ENCODE measurements at places on chromosomes 7 and 10.

GRCh38 chr7:79590916-79591623 lies 137.6 kb upstream of the MAGI2 start:
- DNase-seq: no peak

DNA sequence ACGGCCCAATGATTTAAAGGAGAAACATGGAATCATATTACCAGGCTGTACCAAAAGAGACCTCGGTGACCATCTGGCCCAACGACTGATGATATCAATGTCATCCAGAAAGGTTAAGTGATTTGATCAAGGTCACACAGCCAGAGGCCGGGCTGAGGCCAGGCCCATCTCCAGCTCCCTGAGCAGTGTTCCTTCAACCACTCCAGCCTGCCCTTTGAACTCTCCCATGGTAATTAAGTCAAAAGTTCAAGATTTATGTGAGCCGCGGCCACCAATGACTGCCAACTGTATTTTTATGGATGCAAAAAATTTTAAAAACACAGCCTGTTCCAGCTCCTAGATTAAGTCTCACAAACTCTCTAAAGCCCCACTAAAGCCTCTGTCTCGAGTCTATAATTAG lies 41.8 kb downstream of the FGFR2 start:
- no peak for DNase-seq

DNA sequence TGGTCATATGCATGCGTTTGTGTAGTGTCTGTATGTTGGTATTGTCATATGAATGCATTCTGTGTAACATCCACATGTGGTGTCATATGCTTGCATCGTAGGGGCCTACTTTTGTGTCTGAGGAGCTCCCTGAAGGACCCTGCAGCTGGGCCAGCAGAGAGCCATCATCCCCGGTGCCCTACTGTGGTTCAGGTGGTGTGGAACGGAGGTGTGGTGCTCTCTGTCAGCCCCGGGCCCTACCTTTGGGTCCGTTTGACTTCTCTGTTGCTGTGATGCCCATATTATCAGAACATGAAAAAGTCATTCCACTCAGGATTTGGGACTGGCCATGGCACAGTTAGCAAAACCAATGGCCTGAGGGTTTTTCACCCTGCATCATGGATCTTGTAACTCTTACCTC lies 217.9 kb downstream of the ADARB2 start:
- no peak for DNase-seq

DNA sequence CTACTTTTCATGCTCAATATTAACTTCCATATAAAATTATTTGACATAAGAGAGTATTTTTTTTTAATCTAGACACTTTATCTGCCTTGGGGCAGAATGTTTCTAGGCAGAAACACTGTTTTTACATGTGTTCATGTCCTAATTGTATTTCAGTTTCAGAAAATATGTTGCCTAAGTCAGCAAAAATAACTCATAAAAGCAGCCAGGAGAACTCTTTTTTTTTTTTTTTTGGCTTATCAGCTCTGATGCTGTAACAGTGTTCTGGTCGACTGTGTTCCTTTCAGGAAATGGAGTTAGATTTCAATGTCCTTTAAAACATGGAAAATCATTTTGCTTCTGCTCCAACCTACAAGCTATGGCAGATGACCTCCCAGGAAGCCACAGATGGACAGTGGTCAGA lies 63.2 kb upstream of the OPALIN start:
- no peak for DNase-seq

DNA sequence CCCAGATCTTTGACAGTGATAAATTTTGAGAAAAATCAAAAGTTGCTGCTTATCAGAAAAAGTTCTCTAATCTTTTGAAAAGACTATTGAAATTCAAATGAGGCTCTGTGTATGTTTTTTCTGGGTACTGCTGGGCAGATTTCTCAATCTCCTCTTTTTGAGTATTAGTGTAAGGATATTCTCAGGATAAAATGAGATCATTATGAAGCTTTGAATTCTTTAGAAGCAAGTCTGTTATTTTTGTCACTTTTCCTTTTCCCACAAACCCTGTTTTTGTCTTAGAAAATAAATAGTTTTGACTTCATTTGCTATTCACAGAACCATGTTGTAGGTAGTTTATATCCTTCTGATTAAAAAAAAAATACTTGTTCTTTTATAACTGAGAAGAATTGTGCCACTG lies 7.9 kb downstream of the STAM start:
- no peak for DNase-seq

DNA sequence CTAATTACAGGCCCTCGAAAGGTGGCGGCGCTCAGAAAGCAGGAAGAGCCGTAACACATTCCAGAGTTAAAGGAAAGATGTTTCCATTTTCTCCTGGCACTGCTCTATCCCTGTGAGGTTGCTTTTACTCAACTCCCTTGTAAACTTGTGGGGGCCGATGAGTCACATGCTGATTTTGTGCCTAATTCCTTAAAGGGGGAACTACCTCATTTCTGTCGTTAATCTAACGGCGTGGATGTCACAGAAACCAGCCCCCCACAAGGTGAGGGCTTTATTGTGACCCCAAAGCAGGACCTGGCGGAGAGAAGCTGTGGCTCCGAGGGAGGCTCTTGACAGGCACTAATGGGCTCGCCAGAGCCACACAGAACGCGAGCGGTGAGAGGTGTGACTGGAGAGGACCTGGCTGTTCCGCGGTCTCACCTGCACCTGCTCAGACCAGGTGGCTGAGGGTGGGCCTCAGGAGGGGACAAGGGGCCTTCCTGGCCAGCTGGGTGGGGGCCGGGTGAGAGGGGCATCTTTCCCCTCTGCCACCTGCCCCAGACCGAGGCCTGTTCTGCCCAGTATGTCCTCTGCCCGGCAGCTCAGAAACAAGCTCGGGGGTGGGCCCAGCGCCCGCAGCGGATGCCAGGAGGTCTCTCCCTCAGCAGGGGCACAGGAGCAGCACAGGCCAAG lies 50.9 kb downstream of the CALML3 start:
- DNase-seq: no peak

- DNase-seq: no peak
These were observed 5.0 kb downstream of the NAPEPLD start for GRCh38 chr7:103143868-103144267.

- DNase-seq: no peak
These were observed 427.1 kb upstream of the GALNT17 start for GRCh38 chr7:70704831-70705346.

DNA sequence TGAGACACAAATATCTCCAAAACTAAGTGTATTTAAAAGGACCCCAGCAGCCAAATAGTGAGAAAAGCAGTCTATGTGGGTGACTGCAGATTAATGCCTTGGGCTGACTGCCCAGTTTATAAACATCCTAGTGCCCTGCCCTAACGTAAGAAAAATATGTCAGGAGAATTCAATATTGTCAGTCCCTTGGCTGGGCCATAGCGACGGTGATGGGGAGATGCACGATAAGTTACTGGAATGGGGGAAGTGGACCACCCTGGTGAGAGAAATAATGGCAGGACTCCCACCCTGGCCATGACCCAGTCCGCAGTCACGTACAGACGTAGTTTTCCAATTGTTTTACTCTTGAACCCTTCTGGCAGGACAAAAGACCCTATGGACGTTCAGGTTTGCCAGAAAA lies 48.0 kb downstream of the JCAD start:
- DNase-seq: no peak

- no peak for DNase-seq
These were observed 11.8 kb downstream of the CFAP69 start for GRCh38 chr7:90256778-90257177.

DNA sequence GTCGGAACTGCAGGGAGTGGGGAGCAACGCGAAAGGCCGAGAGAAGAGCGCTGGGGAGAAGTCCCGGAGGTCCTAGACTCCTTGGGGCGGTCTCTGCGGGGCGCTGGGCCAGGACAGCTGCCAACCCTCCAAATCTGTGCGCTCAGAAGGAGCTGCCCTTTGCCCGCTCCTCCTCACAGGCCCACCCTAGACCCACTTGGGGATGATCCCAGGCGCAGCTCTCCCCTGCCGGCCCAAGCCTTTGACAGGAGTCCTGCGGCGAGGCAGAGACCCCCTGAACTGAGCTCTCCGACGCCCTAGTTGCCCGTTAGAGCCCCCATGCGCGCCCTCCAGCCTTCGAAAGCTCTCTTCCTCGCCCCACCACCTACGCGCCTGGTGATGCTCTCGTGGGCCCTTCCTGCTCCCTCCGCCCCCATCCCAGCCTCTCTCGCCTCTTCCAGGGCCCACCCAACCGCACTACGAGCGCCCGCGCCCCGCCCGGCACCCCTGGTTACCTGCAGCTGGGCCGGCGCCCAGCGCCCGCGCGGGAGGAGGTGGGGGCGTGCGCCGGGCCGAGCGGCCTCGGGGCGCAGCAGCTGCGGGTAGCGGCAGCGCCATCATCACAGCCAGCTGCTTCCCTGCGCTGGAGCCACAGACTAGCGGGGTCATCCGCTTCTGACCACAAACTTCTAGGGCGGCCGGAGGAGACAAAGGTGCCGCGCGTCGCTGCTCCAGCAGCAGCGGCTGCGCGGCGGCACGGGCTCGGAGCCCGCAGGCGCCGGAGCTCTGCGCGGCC lies 353.4 kb downstream of the DNAJB6 start:
- no peak for DNase-seq

- peak; percentile 52 for DNase-seq
These were observed 142.4 kb downstream of the SH3PXD2A start for GRCh38 chr10:103712898-103713498.

- DNase-seq: no peak
These were observed 135.8 kb downstream of the KCNMA1 start for GRCh38 chr10:77501846-77502261.

GRCh38 chr7:140214075-140214684 lies 37.4 kb upstream of the KDM7A start:
- DNase-seq: no peak

DNA sequence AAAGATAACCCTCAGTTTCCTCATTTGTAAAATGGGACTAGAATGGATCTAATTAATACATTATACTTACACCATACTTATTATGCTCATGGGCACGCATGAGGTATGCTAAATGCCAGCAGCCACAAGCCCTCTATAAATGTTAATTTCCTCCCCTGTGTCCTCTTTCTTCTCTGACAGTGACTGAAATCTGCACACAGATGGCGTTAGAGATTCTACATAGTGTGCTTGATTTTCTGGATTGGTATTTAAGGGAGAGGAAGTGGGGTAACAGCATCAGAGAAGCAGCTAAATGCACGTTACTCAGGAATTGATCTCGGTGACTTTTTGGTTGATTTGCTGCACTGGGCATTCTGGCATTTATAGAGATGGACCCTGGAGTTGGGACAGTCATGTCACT lies 568.5 kb downstream of the CALN1 start:
- no peak for DNase-seq

DNA sequence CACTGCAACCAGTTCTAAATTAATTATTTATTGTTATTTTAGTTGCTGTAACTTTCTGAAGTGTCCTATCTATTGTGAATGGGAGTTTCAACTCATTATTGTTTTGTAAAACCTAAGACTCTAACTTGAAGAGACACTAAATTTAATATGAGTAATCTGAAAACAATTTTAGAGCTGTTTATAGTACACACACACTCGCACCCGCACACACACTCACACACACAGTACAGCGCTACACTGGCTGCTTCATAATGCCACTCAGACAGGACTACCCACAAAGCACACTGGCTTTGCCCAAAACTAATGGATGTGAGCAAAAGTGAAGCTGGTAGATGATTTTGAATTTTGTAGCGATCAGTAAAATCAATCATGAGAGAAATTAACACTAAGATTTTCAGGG lies 238.9 kb upstream of the ETV1 start:
- DNase-seq: no peak

GRCh38 chr7:5177060-5177459 lies 13.0 kb upstream of the WIPI2 start:
- DNase-seq: peak; percentile 2

GRCh38 chr10:59709395-59710125 lies at the start of gene SLC16A9:
TSS of gene SLC16A9 (minus strand) at chr10:59709850. CDS start at chr10:59684291, 25,559 bp downstream.
- peak; percentile 17 for DNase-seq

DNA sequence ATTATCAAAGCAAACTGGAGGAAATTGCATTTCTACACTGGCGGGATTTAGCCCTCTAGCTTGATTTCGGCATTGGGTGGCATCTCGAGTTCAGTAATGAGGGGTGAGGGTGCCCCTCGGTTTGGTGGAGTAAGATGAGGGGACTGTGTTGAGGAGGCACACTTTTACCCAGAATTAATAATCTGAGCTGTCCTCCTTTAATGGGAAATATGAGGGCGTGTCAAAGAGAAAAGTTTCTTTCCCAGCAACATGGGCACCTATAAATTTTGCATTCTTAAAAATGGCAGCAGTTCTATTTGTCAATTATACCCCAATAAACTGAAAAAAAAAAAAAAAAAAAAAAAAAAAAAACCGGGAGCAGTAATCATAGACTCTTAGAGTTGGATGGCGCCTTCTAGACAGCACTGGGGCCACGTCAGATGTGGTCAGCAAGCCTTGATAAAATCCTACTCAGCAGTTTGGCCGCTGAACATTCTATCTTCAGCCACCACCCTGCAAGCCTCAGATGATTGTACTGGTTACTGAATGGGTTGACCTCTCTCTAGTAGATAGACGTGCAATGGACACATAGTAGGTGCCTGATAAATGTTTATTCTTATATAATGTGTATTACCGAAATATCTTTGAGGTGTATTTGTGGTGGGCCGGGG lies 931 bp downstream of the PAPSS2 start:
- DNase-seq: no peak

DNA sequence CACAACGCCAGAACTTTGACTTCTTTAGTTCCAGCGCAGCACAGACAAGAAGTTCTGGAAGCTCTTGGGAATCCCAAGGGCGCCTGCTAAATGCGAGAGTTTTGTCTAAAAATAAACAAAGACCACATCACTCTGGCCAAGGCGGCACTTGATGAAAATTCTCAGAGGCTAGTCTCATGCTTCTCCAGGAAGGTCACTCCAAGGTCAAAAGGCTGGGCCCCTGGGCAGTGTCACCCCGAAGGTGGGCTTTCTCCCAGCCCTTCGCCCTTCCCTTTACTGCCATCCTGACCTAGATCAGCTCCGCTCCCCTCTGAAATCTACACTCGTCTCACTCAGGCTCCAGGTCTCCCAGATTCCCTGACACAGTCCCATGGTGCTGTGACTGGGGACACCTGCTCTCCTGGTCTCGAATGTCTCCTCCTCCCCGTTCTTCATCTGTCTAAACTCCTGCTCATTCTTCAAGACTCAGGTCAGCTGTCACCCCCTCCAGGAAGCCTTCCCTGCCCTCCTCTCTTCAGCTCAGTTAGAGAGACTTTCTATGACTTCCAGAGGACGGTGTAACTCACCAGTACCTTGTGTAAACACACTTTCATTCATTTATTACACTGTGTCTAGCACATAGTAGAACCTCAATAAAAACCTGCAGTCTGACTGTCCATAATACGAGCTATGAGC lies 10.5 kb downstream of the FAM53B start:
- no peak for DNase-seq

GRCh38 chr7:45119550-45119949 lies 8.1 kb upstream of the TBRG4 start:
- no peak for DNase-seq

GRCh38 chr7:4775848-4776623 lies 613 bp downstream of the AP5Z1 start:
- no peak for DNase-seq

Measured in NCI-H2227 treated with DMSO at 0.1 percent for 48 hours (cell line).